ENCODE measurements at places on chromosomes 2 and 18.

DNA sequence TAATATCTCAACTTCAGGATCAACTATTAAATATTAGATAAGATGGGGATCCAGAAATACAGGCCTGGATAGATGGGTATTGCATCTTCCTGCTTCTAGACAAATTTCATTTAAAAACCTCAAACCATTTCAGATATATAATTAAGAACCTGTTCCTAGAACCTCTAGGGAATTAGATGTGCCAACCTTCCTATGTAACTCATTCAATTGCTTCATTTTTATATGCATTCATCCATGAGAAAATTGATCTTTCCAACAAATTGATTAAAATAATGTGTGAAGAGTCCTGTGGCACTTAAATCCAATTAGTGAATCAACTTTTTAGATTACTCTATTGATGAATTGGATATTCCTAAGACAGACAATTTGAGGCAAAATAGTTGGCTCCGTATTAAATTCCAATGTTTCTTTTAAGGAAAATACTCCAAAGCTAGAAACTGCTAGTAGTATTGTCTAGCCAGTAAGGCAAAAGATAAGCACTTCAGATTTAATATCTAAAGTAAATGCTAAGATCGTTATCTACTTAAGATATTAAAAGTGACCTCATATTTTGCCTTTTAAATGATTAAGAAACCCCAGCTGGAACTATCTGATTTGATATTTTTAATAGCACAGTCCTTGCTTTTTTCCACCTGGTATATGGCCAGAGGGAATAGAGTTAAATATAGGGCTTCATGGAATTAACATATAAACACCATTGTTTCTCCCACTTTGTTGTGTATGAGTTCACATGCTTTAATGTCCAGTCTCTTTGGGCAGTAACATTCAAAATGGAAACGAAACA is 35.8 kb downstream of the DARS1 start:
- no peak for ATAC-seq

GRCh38 chr18:47993409-47993808 is 63.0 kb upstream of the SMAD2 start:
- ATAC-seq, result no peak

DNA sequence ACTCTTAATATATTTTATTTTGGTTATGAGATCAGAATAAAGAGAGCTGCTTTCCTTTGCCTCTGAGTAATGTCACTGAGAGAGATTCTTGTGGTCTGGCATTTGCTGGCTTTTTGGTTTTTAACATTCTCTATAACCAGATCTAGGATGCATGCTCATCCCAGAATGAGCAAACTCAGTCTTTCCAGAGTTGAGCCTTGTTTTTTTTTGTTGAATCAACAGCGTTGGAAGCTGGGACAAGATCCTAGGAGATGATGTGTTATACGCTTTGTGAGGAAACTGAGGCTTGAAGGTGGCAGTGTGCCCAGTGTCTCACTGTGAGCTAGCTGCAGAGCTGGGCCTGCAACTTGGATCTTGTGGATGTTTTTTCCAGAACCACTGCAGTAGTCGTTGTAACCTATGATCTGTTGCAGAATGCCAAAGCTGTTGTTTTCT is 19.5 kb downstream of the MYO1B start:
- no peak for ATAC-seq

GRCh38 chr2:12428786-12429185 is 287.9 kb upstream of the TRIB2 start:
- no peak for ATAC-seq

Data from gastroesophageal sphincter (tissue), 4 donors.